NCI-H69 (cell line): ENCODE measurements at places on chromosomes 12 and 14.
A peak's percentile ranks its signal among the peaks of the same experiment; 100 is the strongest.

- no peak for DNase-seq
Observed at GRCh38 chr14:48622980-48623379, 947.6 kb upstream of the MDGA2 start.

DNA sequence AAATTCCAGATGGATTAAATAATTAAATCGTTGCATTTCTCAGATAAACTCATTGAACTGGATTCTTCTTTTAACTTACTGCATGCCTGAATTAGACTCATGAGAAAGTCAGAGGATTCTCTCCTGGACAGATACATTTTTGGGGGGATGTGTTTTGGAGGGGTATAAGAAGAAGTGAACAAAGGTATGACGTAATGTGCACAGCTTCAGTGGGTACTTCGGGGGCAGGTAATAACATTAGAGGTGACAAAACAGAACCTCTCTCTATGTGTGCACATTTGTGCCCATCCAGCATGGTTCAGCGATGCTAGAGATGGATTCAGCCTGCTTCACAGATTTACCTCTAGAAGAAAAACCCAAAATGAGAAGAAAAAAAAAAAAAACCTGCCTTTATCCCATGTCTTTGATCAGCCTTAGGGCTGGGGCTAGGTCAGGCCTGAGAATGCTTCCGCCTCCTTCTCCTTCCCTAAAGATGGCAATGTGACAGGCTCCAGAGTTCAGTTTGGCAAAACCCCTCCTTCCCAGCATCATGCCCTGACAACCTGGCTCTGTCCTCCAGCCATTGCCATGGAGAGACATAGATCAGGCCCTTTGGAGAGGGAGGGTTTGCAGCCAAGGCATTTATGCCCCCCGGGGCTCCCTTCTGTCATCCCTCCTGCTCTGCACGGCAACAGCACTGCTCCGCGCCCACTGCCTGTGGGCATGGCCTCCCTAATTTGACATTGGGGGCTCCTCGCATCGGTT lies 166.7 kb downstream of the KCNA5 start:
- peak; percentile 78 for DNase-seq

GRCh38 chr12:119869720-119870119 lies 7.4 kb downstream of the CIT start:
- no peak for DNase-seq

GRCh38 chr14:20904393-20905029 lies 13.3 kb downstream of the RNASE3 start:
- no peak for DNase-seq

GRCh38 chr12:83086023-83086422 lies 399.3 kb downstream of the TMTC2 start:
- no peak for DNase-seq

- DNase-seq = no peak
Observed at GRCh38 chr14:57375156-57375555, 15.2 kb upstream of the NAA30 start.

DNA sequence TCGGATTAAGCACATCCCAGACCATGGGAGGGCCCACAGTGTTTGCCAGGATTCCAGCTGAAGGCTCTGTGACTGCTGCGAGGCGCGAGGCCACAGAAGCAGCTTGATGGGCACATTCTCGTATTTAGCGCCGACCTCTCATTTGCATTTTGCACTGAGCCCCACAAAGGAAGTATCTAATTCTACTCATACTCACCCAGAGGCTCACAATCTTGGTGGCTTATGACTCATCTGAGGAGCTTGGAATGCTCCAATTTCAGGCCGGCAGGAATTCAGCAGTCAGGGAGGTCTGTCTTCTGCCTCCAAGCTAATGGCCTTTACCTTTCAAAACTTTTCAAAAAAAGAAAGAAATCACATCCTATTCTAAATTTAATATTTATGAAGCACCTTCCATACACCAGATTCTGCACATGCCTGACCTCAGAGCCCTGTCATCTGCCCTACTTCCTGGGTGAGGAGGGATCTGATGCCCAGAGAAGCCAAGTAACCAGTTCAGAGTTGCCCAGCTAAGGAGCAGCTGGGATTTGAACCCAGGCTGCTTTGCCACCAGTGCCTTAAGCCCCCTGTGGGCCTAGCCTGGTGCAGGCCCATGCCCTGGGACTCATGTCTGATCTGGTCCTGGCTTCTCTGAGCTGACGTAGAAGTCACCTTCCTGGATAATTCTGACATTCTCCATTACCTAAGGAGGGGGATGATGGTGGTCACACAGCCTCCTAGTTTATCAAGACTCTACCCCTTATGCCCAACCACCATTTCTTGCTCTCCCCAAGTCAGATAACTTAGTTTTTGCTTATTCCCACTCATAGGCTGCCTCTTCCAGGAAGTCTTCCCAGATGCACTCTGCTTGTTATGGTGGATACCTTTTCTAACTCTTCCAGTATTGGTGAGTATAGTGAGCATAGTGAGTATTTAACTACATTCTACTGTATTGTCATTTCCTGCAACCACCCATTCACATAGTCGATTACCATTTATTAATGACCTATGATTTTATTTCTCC lies 198.9 kb downstream of the RBM19 start:
- no peak for DNase-seq

- no peak for DNase-seq
Observed at GRCh38 chr12:118342090-118342489, 30.6 kb downstream of the TAOK3 start.

DNA sequence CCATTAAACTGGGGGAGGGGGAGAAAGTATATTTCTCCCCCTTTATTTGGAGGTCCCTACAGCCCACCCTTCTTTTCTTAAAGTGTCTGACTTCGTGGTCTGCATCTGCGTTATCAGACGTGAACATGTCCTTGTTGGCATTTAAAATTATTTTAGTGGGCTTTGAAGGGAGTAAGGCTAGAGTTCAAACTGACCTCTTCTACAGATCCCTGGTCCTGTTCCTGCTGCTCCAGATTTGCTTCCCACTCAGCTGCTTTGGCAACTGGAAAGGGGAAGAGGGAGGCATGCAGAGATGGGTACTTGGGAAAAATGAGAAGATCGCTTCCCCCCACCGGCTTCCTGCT lies 611 bp upstream of the SIX6 start:
- no peak for DNase-seq

- peak; percentile 68 for DNase-seq
Observed at GRCh38 chr14:56195223-56195622, 77.0 kb downstream of the PELI2 start.

GRCh38 chr12:26918321-26919215 lies 19.2 kb downstream of the INTS13 start:
- DNase-seq = no peak

- no peak for DNase-seq
Observed at GRCh38 chr12:41950455-41950854, 194.2 kb downstream of the GXYLT1 start.

DNA sequence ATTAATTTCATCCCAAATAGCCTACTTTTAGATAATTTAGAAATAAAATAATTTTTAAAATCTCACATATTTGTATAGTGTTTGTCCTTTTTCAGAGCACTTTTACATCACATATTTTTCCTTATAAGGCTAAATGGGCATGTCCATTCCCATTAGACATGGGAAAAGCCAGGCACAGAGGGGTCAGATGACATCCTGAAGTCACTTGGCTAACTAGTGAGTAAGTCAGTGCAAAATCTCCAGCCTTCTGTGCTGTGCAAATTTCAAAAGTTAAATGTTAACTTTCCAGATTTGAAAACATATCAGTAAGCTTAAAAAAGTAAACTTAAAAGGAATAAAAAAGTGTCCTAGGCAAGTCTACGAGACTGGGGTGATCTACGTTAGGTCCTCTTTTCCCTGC lies 117.4 kb downstream of the EMP1 start:
- no peak for DNase-seq
